ENCODE measurements at places on chromosomes 2 and 18. TPM values are rescaled to one million over a fixed set of nuclear protein-coding genes. Genes with fewer than 3 reads are reported as not detected.

DNA sequence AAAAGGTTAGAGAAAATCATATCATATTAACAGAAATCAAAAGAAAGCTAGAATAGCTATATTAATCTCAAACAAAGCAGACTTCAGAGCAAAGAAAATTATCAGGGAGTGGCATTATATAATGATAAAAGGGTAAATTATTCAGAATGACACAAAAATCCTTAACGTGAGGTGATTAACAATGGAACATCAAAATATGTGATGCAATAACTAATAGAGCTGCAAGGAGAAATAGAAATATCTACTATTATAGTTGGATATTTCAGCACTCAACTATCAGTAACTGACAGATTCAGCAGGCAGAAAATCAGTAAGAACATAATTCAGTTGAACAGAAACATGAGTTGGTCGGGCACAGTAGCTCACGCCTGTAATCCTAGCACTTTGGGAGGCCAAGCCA is 275.1 kb upstream of the FSIP2 start:
- DNase-seq, result no peak

DNA sequence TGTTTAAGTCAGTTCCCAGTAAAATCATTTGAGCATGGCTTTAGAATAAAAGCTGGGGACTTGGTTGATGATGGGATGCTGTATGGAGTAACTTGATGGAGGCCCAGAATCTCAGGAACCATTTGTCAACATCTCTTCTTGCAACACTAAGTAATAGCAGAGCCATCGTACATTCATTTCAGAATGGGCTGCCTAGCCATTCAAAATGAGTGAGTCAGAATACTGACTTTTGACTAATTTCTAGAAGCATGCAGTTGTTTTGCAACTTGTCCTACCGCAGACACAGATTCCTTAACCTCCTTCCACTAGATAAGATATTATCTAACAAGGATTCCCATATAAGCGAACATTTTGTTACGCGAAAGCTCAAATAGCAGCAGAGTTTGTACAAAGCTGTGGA is 229.5 kb downstream of the CNTNAP5 start:
- DNase-seq, result no peak

DNA sequence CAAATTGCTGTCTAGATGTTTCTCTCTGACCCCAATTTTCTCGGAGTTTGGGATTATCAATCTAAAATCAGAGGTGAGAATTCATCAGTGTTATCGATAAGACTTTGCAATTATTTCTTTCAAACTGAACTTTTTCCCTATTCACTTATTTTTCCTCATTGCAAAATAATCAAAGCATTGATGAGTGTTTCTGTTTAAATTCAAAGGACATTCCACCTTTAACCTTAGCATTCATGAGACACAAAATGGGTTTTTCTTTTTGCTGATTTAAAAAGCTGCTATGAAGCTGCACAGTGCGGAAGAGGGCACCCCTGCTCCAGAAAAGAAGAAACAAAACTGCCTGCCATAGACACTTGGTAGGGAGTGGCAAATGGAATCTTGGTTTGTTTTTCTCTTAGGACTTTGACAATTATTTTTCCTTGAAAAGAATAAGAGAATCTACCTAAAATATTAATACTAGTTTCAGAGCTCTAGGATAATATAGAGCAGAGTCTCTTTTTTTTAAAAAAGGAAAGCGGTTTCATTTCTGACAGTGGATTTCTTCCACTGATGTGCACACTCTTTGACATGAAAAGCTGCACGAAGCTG is 203.4 kb downstream of the TGIF1 start:
- no peak for DNase-seq

GRCh38 chr2:47039913-47040562 is 115.1 kb downstream of the STPG4 start:
- no peak for DNase-seq

- DNase-seq, result no peak
Observed at GRCh38 chr2:165530-165929, 98.3 kb downstream of the SH3YL1 start.

- DNase-seq, result no peak
Observed at GRCh38 chr2:85444629-85445172, 26.2 kb downstream of the SH2D6 start.

DNA sequence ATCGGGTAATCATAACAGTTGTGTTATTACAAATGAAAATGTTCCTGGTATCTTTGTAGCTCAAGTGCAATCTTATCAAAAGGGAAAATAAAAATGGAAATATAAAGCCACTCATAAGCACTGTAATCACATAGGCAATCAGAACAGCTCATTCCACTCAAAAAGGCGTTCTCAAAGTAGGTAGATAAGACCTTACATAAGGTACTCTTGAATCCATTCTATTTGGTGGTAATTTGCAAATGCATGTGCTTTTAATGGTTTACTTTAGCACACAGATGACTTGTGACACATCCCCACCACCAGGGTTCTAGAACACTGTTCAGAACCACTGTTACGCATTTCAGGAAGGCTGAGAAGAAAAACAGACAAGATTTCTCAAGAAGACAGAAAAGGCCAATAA is 86.7 kb upstream of the NARS1 start:
- DNase-seq, result no peak

DNA sequence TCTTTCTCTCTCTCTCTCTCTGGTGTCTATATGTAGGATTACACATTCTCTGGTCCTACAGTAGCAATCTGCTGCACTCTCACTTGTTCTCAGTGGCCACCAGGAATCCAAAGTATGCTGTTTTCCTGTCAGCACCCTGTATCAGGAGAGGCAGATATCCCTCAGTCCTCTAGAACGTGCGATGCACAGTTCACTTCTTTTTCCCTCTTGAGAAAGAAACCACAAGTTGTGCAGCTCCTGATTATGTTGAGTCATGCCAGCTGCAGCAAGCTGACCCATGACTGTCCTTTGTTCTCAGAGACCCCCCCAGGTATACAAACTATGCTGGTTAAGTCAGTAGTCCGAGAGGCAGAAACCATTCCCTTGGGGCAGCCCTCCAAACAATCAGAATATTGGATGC is 54.6 kb downstream of the LANCL1 start:
- DNase-seq, result no peak

DNA sequence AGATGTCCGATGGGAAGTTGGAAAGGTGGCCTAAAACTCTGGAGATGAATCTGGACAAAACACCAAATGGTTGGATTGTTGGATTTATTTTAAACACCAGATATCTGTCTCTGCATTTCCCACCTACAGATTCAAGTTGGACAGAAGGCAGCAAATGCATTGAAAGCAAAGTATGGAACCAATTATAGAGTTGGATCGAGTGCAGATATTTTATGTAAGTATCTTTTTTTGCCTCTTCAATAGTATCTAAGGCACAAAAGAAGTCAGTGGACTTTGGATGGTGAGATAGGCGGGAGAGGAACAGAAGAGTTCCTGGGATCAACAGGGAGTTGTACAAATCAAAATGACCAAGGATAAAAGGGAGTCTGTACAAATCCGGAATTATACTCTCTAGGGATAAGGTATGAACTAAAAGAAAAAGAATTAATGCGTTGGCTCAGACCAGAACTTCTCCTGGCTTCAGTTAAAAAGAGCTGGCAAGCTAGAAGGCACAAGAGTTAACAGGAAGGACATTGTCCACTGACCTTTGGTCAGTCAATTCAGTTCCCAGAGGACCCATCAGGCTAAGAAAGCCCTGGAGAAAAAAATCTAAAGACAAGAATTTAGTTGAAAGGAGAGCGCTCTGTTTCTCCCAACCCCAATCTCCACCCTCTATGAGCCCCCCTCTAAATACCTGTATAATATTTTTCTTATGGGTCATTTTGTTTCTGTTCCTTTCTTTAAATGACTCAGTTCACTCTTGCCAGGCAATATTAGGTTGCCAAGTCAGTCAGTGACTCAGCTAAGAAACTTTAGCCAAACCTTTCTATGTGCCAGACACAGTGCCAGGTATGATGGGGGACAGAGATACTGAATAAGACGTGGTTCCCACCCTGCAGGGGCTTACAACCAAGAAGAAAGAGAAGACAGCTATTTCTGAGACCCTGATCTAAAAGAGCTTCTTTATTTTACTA is 29.1 kb downstream of the CPO start:
- no peak for DNase-seq

DNA sequence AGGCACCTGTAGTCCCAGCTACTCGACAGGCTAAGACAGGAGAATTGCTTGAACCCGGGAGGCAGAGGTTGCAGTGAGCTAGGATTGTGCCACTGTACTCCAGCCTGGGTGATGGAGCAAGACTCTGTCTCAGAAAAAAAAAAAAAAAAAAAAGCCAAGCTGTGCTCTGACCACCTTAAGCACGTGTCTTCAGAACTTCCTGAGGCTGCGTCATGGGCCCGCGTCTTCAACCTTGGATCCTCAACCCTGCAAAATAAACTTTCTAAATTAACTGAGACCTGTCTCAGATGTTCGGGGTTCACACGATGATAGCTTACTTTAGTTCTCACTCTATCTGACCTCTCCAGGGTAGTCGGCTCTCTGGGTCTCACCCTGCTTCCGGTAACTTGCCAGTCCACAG is 65.8 kb upstream of the CABLES1 start:
- peak; percentile 58 for DNase-seq

DNA sequence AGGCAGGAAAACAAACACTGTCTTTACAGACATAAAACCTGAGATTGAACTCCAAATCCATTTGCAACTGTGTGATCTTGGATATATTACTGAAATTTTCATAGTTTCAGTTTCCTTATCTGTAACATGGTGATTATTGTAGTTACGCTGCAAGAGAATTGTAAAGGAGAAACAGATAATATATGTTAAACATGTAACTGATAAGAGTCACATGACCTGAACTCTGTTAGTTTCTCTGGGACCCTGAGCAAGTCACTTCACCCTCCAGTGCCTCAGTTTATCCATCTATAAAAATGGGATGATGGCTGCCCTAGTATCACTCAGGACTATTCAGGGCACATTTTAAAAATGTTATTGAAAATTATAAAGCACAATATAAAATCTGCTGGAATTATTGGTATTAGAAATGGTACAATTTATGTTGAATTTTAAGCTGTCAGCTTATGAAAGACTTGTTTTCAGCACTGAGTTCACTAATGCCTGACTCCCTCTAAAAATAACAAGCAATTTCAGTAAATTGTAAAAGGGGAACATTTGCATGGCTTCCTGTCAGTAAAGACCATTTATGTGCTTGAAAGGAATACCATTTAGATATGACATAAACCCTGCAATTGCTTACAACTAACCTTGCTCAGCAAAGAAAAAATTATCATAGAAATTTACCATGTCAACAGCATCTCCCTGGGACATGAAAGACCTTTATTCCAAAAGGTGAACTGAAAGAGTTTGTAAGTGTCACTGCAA is 393.5 kb downstream of the RAD51AP2 start:
- no peak for DNase-seq

DNA sequence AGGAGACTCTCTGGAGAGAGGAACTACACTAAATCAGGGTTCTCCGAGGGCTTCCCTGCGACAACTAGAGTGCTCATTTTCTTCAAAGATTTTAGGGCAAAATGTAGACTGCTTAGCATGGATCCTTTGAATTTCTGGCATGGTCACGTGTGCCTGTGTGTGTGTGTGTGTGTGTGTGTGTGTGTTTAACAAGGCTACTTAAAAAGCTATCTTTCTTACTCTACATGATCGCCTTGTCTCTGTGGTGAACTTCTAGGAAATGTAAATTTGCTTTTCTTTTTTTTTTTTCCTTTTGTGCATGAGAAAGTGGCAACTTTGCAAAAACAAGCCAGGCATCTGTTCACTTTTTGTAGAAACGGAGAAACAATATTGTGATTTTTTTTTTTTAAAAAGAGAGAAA is 43.9 kb downstream of the SOX11 start:
- DNase-seq, result no peak

The SCN1A gene
- total RNA-seq, result not detected

The ACVR1 gene
- total RNA-seq, result 10.1 TPM

Measured in activated CD8-positive, alpha-beta T cell treated with anti-CD3 and anti-CD28 coated beads for 36 hours (primary cell).